SK-N-SH (cell line): ENCODE measurements at places on chromosomes 1 and 21. TPM values are rescaled to one million over a fixed set of nuclear protein-coding genes. Genes with fewer than 3 reads are reported as not detected.

The KRTAP10-1 gene
- not detected in 2 replicates for polyA plus RNA-seq

The TBX19 gene
- 2.7 and 3.5 TPM in 2 replicates for polyA plus RNA-seq

The GBP7 gene
- polyA plus RNA-seq, result not detected in 2 replicates

The ITLN2 gene
- not detected in 2 replicates for polyA plus RNA-seq

The GUCA2A gene
- not detected in 2 replicates for polyA plus RNA-seq

The RPTN gene
- polyA plus RNA-seq, result not detected in 2 replicates

The DENND2D gene
- polyA plus RNA-seq, result 1.3 and 1.6 TPM in 2 replicates
